ENCODE measurements at places on chromosomes 16 and 17. TPM values are rescaled to one million over a fixed set of nuclear protein-coding genes. Genes with fewer than 3 reads are reported as not detected.
A peak's percentile ranks its signal among the peaks of the same experiment; 100 is the strongest.

GRCh38 chr16:73106329-73107034 lies 58.6 kb upstream of the ZFHX3 start:
- no peaks in the 10 kb centered on the region for H3K27me3 ChIP-seq
- H3K27ac ChIP-seq = no peak overlapping the region
- no peaks in the 10 kb centered on the region for H3K4me1 ChIP-seq
- H3K36me3 ChIP-seq = no peaks in the 10 kb centered on the region
- no peak for DNase-seq

GRCh38 chr17:35614810-35615209 lies 27.7 kb downstream of the AP2B1 start:
- H3K4me3 ChIP-seq = no peak overlapping the region
- H3K36me3 ChIP-seq = peaks cover 19% of the 10 kb centered on the region
- H3K27me3 ChIP-seq = no peaks in the 10 kb centered on the region
- DNase-seq = no peak

- H3K27me3 ChIP-seq = no peaks in the 10 kb centered on the region
- no peak for DNase-seq
- no peaks in the 10 kb centered on the region for H3K36me3 ChIP-seq
- H3K4me3 ChIP-seq = peak overlapping the region; percentile 69
- peaks cover 11% of the 10 kb centered on the region for H3K4me1 ChIP-seq
- H3K27ac ChIP-seq = peak overlapping the region; percentile 47
These were observed 11.4 kb downstream of the HSD3B7 start for GRCh38 chr16:30996324-30996984.

GRCh38 chr17:17141860-17142552 lies 64.1 kb downstream of the PLD6 start:
- H3K27ac ChIP-seq = no peak overlapping the region
- peaks cover 9% of the 10 kb centered on the region for H3K4me1 ChIP-seq
- peaks cover 60% of the 10 kb centered on the region for H3K36me3 ChIP-seq
- DNase-seq = peak; percentile 54
- H3K27me3 ChIP-seq = no peaks in the 10 kb centered on the region

- H3K27ac ChIP-seq = no peak overlapping the region
- H3K27me3 ChIP-seq = no peaks in the 10 kb centered on the region
- H3K4me1 ChIP-seq = no peaks in the 10 kb centered on the region
- H3K4me3 ChIP-seq = no peak overlapping the region
- no peaks in the 10 kb centered on the region for H3K36me3 ChIP-seq
These were observed 32.5 kb upstream of the CDH11 start for GRCh38 chr16:65154321-65154720.

GRCh38 chr16:78216166-78216745 lies 116.8 kb downstream of the WWOX start:
- H3K27me3 ChIP-seq = no peaks in the 10 kb centered on the region
- H3K36me3 ChIP-seq = no peaks in the 10 kb centered on the region
- DNase-seq = no peak
- H3K4me3 ChIP-seq = no peak overlapping the region
- no peak overlapping the region for H3K27ac ChIP-seq
- H3K4me1 ChIP-seq = no peaks in the 10 kb centered on the region

The GNAO1 gene
- 10.8 TPM for total RNA-seq

- no peaks in the 10 kb centered on the region for H3K27me3 ChIP-seq
- H3K4me3 ChIP-seq = no peak overlapping the region
- H3K27ac ChIP-seq = no peak overlapping the region
These were observed 7.2 kb downstream of the TANGO6 start for GRCh38 chr16:68850481-68850880.

The OR3A3 gene
- total RNA-seq = not detected

DNA sequence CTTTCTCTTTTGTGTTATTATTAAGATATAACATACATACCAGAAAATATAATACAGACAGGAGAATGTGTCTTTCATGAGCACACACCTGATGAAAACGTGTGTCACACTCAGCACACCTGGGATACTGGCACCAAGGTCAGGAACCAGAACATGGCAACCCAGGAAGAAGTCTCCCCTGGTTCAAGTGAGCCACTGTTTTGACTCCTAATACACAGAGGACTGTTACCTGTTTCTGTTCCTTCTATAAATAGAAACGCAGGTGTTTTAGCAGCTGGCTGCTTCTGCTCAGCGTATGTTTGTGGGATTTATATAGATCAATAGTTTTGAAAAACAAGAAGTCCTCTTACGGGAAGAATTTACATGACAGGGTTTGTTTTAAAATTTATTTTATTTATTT lies 3.5 kb downstream of the SEC14L1 start:
- no peaks in the 10 kb centered on the region for H3K36me3 ChIP-seq
- DNase-seq = no peak
- no peak overlapping the region for H3K27ac ChIP-seq
- H3K27me3 ChIP-seq = no peaks in the 10 kb centered on the region
- no peak overlapping the region for H3K4me3 ChIP-seq

DNA sequence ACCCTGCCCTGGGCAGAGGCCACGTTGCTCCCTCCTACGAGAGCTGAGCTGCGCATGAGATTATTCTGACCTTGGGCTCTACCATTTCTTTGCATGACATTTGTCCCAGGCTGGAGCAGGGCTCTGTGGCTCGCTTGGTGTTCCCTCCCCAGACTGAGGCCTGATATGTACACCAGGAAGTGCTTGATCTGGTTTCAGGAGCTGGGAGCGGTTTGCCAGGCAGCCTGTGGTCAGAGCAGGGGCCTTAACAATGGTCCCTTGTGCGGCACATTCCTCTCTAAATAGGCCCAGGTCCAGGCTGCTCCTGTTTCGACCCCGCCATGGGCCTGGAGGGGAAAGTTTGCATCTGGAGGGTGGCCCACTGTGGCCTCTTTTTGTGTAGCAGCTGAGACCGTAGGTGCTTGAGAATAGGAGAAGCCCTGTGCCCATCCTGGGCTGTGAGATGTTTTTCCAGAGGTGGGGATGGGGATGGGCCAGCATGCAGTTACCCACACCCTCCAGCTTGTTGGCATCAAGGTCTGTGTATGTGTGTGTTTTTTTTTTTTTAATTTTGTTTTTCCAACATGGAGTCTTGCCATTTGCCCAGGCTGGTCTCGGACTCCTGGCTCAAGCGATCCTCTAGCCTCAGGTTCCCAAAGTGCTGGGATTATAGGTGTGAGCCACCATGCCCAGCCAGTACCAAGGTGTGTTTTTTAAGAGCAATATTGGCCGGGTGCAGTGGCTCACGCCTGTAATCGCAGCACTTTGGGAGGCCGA lies 253.9 kb downstream of the SEC14L1 start:
- DNase-seq = no peak
- H3K27me3 ChIP-seq = no peaks in the 10 kb centered on the region
- H3K27ac ChIP-seq = no peak overlapping the region
- H3K36me3 ChIP-seq = peaks cover 4% of the 10 kb centered on the region
- H3K4me1 ChIP-seq = peaks cover 97% of the 10 kb centered on the region

DNA sequence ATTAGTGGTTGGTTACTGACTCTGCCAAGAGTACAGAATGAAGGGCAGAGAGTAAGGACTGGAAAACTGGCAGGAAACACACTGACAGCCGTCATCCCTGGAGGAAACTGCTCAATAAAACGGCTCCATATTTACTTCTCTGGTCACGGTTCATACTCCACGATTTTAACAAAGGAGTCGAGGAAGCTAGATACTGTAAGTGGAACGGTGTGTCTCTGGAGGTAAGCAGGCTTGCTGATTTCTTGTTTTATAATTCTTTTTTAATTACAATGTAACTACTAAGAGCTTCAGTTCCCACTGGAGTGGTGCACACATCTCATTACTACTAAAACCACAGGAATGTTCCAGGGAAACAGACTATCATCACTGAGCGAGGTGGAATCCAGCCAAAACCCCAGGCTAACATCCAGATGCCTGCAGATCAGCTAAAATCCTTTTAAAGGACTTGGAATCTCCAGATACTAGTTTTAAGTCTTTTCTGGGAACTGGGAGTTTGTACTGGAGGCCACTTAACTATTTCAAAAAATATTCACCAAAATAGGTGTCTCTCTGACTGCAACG lies 17.8 kb downstream of the SERPINF1 start:
- H3K4me1 ChIP-seq = no peaks in the 10 kb centered on the region
- H3K27me3 ChIP-seq = no peaks in the 10 kb centered on the region
- H3K4me3 ChIP-seq = no peak overlapping the region
- no peak overlapping the region for H3K27ac ChIP-seq

DNA sequence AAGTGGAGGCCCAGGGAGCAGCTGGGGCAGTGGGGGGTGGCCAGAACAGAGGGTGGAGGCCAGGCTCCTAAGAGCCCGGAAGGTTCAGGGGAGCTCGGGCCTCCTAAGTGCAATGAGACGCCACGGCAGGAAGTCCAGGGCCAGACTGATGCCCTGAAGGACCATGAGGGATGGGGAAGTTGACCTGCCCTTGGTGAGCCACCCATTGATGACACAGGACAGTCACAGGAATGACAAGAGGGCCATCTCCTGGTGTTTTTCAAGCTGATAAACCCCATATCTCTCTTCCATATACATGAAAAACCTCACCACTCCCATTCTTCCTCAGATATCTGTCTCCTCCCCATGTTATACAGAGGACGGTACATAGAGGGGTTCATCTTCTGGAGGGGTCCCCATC lies 5.8 kb upstream of the MRPL58 start:
- peaks cover under 1% of the 10 kb centered on the region for H3K4me1 ChIP-seq
- no peak overlapping the region for H3K4me3 ChIP-seq
- H3K27me3 ChIP-seq = no peaks in the 10 kb centered on the region
- DNase-seq = no peak

DNA sequence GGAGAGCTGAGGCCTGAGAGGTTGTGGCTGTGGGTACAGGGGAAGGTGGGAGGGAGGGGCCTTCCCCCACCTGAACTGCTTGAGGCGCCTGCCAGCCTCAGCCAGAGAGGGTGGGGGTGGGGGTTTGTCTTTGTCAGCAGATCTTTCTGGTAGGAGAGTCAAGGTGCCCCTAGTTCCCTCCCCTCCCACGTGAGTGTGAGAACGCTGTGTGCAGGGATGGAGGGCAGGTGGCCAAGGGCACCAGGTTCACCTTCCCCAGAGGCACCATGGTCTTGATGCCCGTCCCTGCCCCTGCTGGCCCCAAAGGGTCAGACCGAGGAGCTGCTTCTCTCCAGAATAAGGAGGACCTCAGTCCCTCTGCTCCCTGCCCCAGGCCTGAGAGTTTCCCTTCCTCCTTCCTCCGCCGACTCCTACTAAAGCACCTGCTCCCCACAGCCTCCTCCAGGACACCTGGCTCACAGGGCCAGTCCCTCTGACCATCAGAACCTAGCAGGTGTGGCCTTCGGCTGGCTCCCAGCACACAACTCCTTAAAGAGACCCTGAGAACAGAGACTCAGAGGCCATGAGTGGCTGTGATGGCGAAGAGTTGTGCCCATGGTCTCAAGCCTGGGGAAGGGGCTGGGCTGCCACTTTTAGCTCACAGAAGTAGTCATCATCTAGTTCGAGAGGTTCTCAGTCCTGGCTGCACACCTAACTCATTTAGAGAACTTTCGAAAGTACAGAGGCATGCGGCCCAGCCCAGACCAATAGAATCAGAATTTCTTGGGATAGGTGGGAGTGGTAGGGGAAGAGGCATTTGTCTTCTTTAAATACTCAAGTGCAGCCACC lies 113.2 kb upstream of the LHX1 start:
- no peaks in the 10 kb centered on the region for H3K36me3 ChIP-seq
- H3K27ac ChIP-seq = no peak overlapping the region
- H3K4me1 ChIP-seq = no peaks in the 10 kb centered on the region
- H3K4me3 ChIP-seq = no peak overlapping the region
- DNase-seq = no peak

The SOX9 gene
- total RNA-seq = not detected

- H3K36me3 ChIP-seq = no peaks in the 10 kb centered on the region
- DNase-seq = peak; percentile 76
- no peak overlapping the region for H3K27ac ChIP-seq
- H3K4me1 ChIP-seq = peaks cover 45% of the 10 kb centered on the region
- no peaks in the 10 kb centered on the region for H3K27me3 ChIP-seq
These were observed 2.2 kb upstream of the ATP6V0A1 start for GRCh38 chr17:42456223-42457106.
